Inflammatory macrophage (primary cell): ENCODE measurements at places on chromosomes 5 and 9.

- no peak for DNase-seq
These were observed 60.2 kb downstream of the CDC14B start for GRCh38 chr9:96559339-96559943.

GRCh38 chr9:92426501-92427145, 2.4 kb upstream of the OMD start:
- DNase-seq: no peak

DNA sequence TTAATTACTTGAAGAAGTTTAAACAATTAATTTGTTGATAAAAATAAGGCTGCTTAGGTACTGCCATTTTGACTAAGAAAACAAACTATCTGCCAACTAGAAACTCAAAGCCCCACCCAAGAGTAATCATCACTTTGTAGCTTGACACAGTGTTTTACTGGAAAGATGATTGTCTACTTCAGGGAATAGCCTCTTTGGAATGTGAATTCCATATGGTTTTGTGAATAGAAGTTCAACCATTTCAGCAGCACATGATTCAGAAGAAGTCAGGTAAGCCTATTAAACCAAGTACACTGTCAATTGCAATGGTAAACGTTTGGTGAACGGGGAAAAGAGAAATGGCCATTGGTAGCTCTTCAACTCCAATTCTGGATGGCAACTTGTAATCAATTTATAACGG, 55.2 kb downstream of the PLK2 start:
- no peak for DNase-seq

DNA sequence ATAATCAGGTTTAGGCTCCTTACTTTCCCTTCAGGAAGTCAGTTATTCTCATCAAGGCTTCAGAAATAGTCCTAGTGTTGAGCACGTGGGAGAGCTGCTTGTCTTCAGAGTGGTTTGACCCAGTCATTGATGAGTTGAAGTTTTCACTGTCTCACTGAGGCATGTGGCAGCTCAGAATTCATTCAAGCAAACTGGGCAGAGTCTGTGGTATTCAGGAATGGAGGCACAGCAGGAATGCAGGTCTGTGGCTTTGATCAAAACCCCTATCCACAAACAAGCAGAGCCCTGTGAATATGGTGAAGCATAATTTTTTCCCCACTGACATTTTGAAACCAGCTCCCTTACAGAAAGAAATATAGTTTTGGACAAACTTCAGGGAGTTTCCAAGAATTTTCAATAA, 207.3 kb downstream of the CD180 start:
- no peak for DNase-seq
